ENCODE measurements at places on chromosomes 13 and 19.

GRCh38 chr19:10295847-10296591 is 6.3 kb downstream of the ICAM5 start:
- no peak for DNase-seq

GRCh38 chr19:4007836-4008539 is 452 bp downstream of the PIAS4 start:
- DNase-seq = no peak

GRCh38 chr13:108752276-108752675 is 122.9 kb downstream of the MYO16 start:
- DNase-seq = no peak

DNA sequence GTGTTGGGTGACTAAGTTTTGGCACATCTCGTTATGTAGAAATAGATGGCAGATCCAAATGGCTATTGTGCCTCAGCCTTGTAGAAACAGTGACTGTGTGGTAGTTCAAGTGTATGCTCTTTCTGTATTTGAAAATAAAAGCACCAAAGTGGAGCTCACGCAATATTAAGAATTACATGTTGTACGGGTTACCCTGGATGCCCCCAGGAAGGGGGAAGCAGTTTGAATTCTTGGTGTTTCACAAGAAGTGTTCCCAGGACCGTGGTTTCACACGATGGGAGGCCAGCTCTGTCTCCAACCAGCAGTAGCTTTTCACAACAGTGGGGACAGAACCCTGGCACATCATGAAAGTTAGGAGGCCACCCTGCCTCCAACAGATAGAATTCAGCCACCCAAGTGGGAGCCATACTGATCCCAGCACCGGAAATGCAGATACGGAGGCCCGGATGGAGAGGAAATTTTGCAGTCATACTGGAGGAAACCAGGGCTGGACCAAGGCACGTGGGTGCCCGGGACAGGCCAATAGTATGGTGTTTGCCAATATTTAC is 8.9 kb downstream of the FLT1 start:
- no peak for DNase-seq

- no peak for DNase-seq
Observed at GRCh38 chr13:33935969-33936368, 118.0 kb downstream of the RFC3 start.

DNA sequence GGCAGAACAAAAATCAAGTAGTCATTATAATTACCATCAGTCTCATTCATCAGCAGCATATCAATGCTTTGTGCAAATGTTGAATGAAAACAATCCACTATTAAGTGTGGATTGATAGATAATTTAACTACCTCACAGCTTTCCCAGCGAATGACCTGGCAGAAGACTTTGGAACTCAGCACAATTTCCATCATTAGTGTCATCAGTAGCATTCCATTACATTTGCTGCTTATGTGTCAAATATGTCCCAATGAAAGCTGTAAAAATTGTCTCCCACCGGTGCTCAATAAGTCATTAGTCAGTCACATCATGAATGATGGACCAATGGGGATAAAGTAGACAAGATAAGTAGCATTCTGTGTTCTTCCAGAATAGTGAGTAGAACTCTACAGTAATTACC is 1513.5 kb upstream of the PRR20A start:
- no peak for DNase-seq

- peak; percentile 44 for DNase-seq
Observed at GRCh38 chr13:38685974-38686576, 802 bp upstream of the FREM2 start.

DNA sequence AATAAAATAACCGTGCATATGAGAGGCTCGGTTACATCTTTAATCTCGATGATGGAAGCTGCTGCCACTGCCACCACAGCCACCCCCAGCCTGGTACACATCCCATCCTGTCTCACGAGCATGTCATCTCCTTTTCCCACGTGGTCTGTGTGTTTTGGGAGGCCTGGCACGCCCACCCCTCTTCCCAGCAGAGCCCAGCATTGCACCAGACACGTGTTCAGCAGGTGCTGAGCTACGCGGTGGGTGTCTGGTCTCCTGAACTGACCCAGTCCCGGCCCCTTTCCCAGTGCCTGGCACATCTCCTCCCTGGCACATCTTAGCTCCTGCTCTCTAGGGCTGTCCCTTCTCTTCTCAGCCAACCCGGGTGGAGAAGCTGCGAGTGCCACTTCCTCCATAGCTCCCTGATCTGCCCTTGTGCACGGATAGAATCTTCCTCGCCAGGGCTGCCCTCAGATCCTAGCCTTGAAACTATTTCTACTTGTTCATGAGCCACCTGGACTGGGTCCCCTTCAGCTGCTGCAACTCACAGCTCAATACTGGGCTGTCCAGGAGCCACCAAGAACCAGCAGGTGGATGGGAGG is 36.8 kb upstream of the ZNF536 start:
- DNase-seq = no peak

- DNase-seq = no peak
Observed at GRCh38 chr13:66689037-66689619, 541.0 kb downstream of the PCDH9 start.

DNA sequence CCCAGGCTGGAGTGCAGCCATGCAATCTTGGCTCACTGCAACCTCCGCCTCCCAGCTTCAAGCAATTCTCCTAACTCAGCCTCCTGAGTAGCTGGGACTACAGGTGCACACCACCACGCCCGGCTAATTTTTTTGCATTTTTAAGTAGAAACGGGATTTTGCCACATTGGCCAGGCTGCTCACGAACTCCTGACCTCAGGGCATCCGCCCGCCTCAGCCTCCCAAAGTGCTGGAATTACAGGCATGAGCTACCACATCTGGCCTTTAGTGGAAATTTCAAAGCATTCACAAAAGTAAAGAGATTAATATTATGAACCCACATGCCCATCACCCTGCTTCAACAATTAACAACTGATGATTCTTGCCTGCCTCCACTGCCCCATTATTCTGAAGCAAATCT is 20.5 kb upstream of the LATS2 start:
- DNase-seq = no peak

GRCh38 chr19:3979289-3979673 is 6.0 kb downstream of the EEF2 start:
- DNase-seq = no peak

GRCh38 chr19:50488389-50489194 is 11.9 kb upstream of the GARIN5A start:
- DNase-seq = no peak

- no peak for DNase-seq
Observed at GRCh38 chr13:114081761-114082681, 50.4 kb downstream of the RASA3 start.

DNA sequence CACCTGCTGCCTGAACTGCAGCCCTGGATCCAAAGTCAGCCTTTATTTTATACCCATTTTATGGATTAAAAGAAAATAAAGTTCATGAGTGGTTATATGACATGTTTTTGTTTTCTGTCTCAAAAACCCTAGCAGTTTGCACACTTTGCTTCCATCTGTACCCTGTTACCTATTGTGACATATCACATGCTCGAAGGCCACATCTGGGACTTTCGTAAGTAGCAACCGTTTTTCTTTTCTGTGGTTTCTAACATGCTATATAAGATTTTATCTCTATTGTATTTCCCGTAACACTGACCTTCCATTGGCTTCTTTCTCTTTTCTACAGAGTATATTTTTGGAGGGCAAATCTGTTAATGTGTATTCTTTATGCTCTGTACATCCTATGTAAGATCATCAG is 1007.2 kb downstream of the PCDH9 start:
- no peak for DNase-seq

DNA sequence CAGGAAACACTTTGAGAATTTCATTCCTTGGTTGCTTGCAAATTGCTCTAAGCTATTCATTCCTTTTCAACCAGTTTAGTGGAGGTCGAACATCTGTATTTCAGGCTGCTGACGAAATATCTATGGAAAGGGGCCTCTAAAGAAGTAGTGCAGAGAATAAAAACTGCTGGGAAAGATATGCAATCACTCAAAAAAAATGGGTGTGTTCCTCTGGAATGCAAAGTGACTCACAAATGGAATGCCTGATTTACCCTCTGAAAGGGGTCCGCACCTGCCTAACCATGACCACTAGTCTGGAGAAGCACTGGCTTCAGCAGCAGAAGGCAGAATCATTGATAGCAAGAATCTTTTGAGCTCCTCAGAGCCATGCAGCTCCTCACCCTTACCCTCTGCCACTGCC is 129.4 kb downstream of the PCDH9 start:
- DNase-seq = no peak

DNA sequence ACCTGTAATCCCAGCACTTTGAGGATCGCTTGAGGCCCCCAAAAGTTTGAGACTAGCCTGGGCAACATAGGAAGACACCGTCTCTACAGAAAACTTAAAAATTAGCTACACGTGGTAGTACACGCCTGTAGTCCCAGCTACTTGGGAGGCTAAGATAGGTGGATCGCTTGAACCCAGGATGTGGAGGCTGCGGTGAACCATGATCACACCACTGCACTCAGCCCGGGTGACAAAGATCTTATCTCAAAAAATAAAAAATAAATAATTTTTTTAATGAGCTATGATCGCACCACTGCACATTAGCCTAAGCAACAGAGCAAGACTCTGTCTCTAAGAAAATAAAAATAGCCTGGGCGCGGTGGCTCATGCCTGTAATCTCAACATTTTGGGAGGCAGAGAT is 6.6 kb downstream of the RCBTB2 start:
- DNase-seq = no peak

- DNase-seq = no peak
Observed at GRCh38 chr13:52879950-52880741, 31.7 kb upstream of the PCDH8 start.

DNA sequence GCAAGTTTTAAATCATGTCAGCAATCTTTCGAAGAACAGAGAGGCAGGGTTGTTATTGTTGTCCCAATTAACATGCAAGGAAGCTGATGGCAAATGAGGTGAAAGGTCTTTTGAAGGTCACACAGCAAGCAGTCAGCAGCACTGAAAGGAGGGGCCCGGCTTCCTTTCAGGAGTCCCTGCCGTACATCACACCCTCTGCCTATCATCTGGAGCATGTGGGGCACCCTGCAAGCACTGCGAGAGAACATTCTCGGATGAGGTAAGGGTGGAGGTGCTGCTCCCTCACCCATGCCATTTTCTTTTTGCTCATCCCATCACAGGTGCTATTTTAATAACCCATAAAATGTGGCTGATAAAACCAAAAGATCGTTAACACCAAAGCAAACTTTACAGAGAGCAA is 111.2 kb downstream of the ENOX1 start:
- no peak for DNase-seq

DNA sequence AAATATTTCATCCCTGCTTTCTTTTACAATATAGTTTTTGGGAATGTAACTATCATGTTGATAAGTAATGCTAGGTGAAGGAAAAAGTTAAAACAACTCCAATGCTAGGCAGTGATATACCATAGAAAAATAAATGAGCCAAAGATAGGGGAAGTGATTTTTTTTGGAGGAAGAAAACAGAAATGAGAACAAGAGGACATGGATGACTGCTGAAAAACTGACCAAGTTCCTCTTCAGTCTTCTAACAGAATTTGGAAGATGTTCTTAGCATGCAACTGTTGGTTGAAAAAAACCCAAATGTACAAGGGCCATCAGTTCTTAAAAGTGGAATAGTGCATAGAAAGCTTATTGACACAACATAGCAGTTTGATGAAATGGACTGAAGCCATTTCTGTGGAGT is 262.5 kb upstream of the STARD13 start:
- no peak for DNase-seq

- DNase-seq = no peak
Observed at GRCh38 chr13:78105656-78106055, 187.0 kb upstream of the EDNRB start.

- no peak for DNase-seq
Observed at GRCh38 chr13:36718686-36719085, 44.9 kb downstream of the SERTM1 start.

- DNase-seq = no peak
Observed at GRCh38 chr13:64186071-64186470, 2770.4 kb upstream of the PCDH20 start.

GRCh38 chr19:27741236-27741635 is 1471.7 kb downstream of the UQCRFS1 start:
- DNase-seq = no peak

GRCh38 chr13:101706651-101707050 is 254.2 kb downstream of the ITGBL1 start:
- DNase-seq = peak; percentile 95

DNA sequence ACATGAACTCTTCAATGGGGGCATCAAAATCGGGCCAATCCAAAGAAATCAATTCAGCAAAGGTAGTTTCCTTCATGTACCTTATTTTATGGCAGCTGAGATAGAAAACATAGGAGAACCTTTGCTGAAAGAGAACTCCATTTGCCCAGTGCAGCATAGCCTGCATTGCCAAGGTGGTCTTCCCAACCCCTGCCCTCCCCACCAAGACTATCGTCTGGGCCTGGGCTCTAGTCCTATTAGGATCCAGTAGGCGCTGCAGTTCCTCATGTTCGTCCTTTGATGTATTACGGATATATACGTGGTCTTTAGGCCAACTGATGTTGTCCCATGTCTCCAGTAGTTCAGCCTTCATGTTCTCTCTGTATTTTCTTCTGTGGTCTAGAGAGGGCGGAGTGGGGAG is 19.2 kb downstream of the NLRP13 start:
- no peak for DNase-seq

GRCh38 chr19:55273978-55274707 is 5.8 kb downstream of the HSPBP1 start:
- DNase-seq = no peak

DNA sequence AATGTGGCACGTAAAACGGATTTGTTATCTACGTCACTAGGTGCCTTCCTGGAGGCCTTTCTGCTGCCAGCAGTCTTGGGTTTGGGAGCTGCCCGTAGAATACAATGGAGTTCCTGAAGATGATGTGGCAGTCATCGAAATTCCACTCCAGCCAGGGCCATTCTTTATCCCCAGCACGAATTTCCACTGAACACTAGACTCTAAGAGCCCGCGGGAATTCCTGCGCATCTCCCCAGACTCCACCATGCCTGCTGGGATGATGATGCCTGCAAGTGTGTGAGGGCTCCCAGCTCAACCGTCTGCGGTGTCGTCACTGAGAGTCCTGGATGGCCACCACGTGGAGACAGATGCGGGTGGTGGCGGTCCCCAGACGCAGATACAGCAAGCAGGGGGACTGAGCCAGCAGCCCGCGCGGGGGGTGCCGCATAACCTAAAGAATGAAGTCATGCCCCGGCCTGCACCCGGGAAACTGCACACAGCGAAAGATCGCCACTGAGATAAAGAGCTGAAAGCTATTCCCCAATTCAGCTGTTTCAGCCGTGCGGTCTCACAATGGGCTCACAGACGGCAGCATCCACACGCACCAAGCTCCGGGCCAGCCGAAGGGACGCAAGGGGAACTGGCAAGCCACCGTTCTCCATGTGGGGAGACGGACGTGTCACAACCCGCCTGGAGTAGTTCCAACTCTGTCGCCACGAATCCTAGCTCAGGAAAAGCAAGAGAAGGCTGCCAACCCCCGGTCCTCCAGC is 41.1 kb downstream of the COL4A1 start:
- DNase-seq = no peak
